ENCODE measurements at places on chromosomes 1 and 21. TPM values are rescaled to one million over a fixed set of nuclear protein-coding genes. Genes with fewer than 3 reads are reported as not detected.

DNA sequence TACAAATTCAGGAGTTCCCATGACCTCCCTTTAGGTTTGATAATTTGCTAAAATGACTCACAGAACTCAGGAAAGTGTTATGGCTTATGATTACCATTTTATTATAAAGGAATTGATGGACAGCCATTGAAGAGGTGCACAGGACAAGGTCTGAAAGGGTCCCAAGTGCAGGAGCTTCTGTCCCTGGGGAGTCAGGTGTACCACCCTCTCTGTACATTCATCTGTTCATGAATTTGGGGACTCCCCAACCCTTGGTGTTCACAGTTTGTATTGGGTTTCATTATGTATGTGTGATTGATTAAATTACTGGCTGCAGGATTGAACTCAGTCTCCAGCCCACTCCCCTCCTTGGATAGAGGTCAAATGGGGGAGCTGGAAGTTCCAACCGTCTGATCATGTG is 10.8 kb upstream of the IL10RB start:
- peak overlapping the region; percentile 67 for H3K27ac ChIP-seq
- no peaks in the 10 kb centered on the region for H3K27me3 ChIP-seq
- peaks cover 54% of the 10 kb centered on the region for H3K4me1 ChIP-seq
- peaks cover 100% of the 10 kb centered on the region for H3K36me3 ChIP-seq
- H3K4me3 ChIP-seq: no peak overlapping the region

The SLC44A3 gene
- total RNA-seq: not detected

The ZNF683 gene
- not detected for total RNA-seq

- H3K36me3 ChIP-seq: no peaks in the 10 kb centered on the region
- H3K4me1 ChIP-seq: no peaks in the 10 kb centered on the region
- no peaks in the 10 kb centered on the region for H3K27me3 ChIP-seq
- no peak for DNase-seq
Observed at GRCh38 chr1:217004776-217005436, 281.7 kb upstream of the ESRRG start.

The UTS2 gene
- not detected for total RNA-seq

- H3K27ac ChIP-seq: no peak overlapping the region
- H3K27me3 ChIP-seq: peaks cover 3% of the 10 kb centered on the region
Observed at GRCh38 chr1:9230869-9231533, 3.6 kb upstream of the H6PD start.

DNA sequence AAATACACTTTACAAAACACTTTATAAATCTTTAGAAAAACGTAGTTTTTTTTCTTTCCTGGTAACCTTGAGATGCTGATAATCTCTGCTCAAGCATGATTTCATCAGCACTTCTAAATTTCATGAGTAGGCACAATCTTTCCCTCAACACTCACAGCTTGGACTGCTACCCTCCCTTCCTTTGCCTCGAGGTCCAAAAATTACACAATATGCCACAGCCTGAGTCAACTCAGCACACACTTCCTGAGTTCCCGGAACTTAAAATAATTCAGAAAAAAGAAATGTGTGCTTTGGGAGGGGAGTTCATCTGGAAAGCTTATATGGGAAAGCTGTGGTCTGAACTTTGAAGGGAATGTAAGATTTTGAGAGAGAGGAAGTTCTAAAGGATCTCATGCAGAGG is 5.9 kb downstream of the CLCA2 start:
- no peak overlapping the region for H3K27ac ChIP-seq
- no peaks in the 10 kb centered on the region for H3K36me3 ChIP-seq
- H3K4me1 ChIP-seq: no peaks in the 10 kb centered on the region
- peaks cover 13% of the 10 kb centered on the region for H3K27me3 ChIP-seq
- H3K4me3 ChIP-seq: no peak overlapping the region

DNA sequence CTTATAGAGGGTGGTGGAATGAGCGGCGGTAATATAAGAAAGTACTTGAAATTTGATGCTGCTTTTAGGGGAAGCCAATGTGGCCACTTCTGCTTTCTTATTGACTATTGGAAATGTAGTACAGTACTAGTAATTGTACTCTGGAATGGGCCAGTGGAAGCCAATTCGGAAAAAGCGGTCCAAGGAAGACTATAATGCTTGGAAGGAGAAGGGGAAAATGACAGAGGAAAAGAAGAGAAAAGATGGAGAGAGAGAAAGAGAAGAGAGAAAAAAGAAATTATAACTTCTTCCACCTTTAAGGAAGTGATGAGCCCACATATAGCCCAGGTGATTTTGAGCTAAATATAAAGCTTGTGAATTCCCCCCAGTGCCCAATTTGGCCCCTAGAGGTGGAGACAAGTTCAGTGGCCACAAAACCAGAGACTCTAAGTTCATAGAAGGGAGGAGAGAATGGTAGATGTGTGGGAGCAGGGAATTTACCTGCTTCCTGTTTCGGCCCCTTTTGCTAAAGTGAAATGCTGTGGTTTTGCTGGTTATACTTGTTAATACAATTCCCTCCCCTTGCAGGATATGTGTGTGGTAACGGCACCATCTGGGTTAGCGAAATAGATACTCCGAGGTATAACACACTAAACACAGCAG is 35.7 kb upstream of the DUSP10 start:
- peak overlapping the region; percentile 48 for H3K4me3 ChIP-seq
- H3K27ac ChIP-seq: peak overlapping the region; percentile 92
- no peaks in the 10 kb centered on the region for H3K27me3 ChIP-seq
- no peaks in the 10 kb centered on the region for H3K36me3 ChIP-seq

DNA sequence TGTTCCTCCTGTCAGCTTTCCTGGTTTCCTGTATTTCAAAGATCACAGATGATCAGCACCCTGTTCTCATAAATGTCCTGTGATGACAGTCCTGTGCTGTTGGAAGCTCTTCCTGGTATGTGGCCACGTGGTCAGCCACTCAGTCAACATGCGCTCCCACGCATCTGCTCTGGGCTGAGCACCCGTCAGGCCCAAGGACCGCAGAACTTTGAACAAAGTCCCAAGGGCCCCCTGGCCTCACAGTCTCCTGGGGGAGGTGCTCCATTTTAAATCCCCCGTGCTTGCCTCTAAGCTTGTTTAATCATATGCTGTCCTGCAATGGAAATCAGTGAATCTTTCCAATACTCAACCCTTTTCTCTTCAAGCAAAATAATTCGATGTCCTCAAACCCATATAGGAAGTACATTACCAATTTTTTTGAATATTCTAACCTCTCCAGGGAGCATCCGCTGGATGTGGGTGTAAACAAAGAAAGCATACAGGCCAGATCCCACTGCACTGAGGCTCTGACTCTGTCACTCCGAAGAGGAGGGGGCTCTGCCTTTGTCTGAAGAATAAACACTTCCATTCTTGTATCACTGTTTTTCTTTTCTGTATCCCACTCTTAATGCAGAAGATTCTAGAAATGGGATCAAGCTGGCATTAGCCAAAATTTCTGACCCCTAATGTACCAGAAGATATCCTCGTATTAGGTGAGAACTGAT is 250.3 kb downstream of the SDCCAG8 start:
- peaks cover 16% of the 10 kb centered on the region for H3K4me1 ChIP-seq
- DNase-seq: no peak
- no peak overlapping the region for H3K27ac ChIP-seq
- peaks cover 16% of the 10 kb centered on the region for H3K36me3 ChIP-seq
- no peaks in the 10 kb centered on the region for H3K27me3 ChIP-seq

The ACTN2 gene
- total RNA-seq: 0.21 TPM

- peak within 1 kb of the TSS; percentile 12 for H3K27ac ChIP-seq
- no peaks in the 10 kb centered on the region for H3K36me3 ChIP-seq
- H3K4me3 ChIP-seq: peak within 1 kb of the TSS; percentile 75
- peak; percentile 58 for DNase-seq
Observed at GRCh38 chr1:228734881-228735801, at the start of gene RHOU. RHOU (plus strand) TSS chr1:228735479; CDS start chr1:228735743, 264 bp downstream.

- no peak overlapping the region for H3K27ac ChIP-seq
- H3K36me3 ChIP-seq: no peaks in the 10 kb centered on the region
- peaks cover 5% of the 10 kb centered on the region for H3K4me1 ChIP-seq
- H3K4me3 ChIP-seq: peak overlapping the region; percentile 37
- peak; percentile 8 for DNase-seq
Observed at GRCh38 chr1:227789084-227790033, 26.1 kb upstream of the PRSS38 start.

GRCh38 chr1:248752161-248753028 is 3.2 kb downstream of the LYPD8 start:
- H3K4me1 ChIP-seq: no peaks in the 10 kb centered on the region
- no peak for DNase-seq
- H3K27me3 ChIP-seq: no peaks in the 10 kb centered on the region
- no peak overlapping the region for H3K4me3 ChIP-seq

The SH2D1B gene
- 1.0 TPM for total RNA-seq
